Lung (tissue), 17 donors: ENCODE measurements at places on chromosomes 1 and 21. TPM values are rescaled to one million over a fixed set of nuclear protein-coding genes. Genes with fewer than 3 reads are reported as not detected.

DNA sequence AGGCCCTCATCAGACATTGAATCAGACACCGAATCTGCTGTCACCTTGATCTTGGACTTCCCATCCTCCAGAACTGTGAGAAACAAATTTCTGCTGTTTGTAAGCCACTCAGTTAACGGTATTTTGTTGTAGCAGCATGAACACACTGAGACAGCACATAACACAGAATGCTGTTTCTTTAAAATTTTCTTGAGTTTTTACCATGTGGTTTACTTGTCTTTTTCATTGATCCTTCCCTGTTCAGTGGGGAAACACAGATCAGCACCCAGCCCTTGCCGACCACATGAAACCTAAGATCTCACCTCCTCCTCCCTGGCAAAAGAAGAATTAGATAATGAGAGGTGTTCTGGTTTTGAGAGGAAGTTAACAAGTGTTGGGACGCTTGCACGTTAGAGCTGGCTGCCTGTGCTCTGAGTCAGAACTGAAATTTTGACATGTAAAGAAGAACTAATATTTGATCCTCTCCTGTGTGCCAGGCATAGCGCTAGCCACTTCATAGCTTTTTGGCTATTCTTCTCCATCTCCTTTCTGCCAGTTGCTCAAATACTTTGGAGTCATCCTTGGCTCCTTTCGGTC, 179.6 kb downstream of the DHRS3 start:
- no peak for DNase-seq

DNA sequence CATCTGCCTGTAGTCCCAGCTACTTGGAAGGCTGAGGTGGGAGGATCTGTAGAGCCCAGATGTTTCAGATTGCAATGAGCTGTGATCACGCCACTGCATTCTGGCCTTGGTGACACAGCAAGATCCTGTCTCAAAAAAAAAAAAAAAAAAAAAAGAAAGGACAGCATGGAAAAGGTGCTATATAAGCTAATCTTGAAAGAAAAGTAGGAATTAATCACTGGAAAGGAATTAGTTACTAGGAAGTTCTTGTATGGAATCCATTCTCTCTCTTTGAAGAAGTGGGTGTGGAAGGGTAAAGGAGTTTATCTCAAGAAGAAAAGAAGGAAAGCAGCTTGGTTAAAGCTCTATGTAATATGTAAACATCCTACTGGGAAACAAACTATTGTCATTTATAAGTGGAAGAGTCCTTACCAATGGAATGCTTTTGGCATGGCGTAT, 339.2 kb downstream of the DPYD start:
- DNase-seq = no peak

DNA sequence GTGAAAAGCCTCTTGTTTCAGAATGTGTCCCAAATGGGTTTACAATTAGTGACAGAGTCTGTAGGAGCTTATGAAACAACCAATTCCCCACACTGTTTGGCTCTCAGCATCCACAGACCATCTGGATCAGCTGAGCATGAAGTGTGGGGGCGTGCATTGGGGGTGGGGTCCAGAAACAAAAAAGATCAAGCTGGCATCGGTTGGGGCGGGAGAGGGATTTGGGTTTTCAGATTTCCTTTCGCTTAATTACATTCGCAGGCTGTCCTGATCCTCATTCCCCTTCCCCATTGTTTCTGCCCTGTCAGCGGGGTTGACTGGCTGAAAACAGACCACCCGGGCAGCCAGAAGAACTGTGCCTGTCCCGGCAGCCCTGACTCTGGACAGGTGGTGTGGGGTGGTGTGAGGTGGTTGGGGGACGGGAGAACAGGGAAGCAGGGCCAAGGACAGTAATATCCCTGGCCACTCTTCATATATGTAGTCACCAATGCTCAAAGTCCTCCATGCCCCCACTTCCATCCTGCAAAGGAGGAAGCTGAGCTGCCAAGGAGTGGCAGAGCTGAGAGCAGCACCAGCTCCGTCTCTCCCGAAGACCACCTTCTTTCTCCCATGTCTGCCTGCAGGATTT, 92.0 kb downstream of the IER5 start:
- peak; percentile 35 for DNase-seq

GRCh38 chr1:119822406-119822805, 11.1 kb upstream of the REG4 start:
- no peak for DNase-seq

- no peak for DNase-seq
These were observed 247.7 kb downstream of the NFIA start for GRCh38 chr1:61330018-61330417.

- DNase-seq = no peak
These were observed 32.4 kb upstream of the MGST3 start for GRCh38 chr1:165598676-165599059.

DNA sequence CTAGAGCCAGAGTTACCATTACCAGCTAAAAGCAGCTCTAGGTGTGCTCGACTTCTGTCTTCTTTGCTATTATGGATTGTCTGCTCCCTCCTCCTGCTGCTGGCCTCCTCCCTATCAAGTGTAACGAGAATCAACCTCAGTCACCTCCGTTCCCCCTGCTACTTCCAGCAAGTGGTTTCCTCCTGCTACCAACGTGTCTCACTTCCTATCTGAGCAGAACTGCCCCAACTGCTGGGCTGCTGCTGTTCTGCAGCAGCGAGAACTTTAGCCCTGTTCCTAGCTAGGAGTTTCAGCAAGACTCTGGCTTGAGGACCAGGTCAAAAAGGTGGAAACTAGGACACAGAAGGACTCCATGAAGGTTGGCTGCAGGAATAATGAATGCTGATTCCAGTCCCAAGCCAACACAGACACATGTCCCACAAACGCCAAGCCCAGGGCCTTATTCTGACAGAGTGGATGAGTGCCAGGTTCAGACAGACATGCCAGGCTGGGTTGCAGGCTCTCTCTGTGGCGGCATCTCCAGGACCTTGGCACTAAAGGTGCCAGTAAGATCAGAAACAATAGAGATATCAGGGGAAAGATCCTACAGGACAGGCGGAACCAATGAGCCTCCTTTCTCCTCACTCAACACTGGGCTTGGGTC, 46.9 kb downstream of the CD34 start:
- DNase-seq = no peak

- DNase-seq = peak; percentile 99
These were observed 15.2 kb downstream of the SLC27A3 start for GRCh38 chr1:153790313-153790965.

DNA sequence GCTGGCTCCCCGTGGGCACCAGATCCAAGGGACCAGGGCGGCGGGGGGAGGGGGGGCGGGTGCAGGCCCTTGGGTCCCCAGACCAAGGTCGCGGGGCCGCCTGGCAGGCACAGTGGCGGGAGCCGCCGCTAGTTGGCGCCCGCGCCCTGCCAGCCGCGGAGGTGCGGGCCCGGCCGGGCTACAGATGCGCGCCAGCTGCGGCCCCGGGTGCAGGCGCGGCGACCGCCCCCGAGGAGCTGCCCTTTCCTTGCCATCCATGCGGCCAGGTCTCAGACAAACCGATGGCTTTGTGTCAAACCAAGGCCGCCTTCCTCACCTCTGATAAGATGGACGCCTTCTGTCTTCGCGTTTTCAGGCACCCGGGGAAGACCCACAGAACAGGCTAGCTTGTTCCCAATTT, 2.2 kb upstream of the RUNX3 start:
- DNase-seq = no peak

GRCh38 chr1:215517441-215517891, 49.6 kb upstream of the KCTD3 start:
- no peak for DNase-seq

DNA sequence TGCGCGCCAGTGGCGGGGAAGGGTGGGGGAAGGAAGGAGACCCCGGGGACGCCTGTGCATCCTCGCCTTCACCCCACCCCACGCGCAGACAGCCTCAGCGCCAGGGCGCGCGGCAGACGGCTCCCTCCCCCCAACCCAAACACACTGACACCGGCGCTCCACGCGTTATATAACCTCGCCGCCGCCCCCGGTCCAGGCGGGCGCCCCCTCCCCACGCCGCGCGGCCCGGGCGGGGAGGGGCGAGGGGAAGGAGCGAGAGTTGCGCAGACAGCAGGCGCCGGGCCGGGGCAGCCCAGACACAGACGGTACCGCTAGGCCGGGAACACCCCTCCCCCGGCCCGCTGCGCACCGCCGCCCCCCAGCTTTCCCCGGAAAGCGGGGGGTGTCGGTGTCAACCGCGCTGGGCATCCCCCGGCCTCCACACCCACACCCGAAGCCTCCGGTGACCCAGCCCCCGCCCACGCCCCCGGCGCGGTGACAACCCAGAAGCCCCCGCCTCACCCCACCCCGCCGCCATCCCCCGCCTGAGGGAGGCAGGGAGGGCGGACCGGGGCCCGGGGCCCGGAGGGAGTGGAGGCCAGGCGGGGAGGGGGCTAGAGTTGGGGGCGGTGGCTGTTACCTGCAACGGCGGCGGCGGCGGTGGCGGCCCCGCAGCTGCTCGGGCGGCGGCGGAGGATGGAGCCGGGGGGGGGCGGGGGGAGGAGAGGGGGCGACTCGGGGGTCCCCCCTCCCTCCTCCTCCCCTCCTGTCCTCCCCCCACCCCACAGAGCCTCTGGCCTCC, 432 bp downstream of the AKT3 start:
- DNase-seq = peak; percentile 56

DNA sequence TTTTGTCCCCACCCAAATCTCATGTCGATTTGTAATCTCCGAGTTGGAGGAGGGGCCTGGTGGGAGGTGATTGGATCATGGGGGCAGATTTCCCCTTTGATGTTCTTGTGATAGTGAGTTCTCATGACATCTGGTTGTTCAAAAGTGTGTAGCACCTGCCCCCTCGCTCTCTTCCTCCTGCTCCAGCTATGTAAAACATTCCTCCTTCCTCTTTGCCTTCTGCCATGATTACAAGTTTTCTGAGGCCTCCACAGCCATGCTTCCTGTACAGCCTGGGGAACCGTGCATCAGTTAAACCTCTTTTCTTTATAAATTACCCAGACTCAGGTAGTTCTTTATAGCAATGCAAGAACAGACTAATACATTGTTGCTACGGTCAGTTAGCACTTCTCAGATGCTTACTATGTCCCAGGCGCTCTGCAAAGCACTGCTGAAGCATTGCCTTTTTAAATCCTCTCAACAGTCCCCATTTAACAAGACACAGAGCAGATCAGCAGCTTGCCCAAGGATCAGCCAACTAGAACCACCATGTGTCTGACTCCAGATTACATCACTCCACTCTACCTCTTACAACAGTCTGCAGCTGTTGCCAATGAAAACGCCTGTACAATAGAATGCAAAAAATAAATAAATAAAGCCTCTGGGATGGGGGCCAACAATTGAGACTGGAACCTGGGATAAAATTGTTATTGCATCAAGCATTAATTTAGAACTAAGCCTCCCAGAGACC, 52.4 kb upstream of the USP1 start:
- DNase-seq = peak; percentile 95

DNA sequence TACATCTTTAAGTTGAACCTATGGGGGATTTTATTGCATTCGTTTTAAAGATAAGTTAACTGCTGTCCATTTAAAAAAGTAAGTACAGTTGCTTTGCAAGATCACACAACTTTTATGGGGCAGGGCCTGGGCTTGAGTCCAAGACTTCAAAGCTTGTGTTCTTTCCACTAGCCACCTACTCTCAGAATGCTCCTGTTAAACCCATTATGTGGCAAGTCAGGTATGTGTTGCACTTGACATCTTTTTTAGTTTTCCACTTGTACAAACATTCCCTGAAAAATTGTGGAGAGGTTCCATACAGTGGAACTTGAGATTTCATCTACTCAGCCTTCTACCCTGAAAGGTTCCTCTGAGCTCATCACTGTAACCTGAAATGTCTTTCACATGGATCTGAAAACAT, 235.5 kb upstream of the SGIP1 start:
- no peak for DNase-seq

GRCh38 chr21:14244911-14245310, 29.0 kb downstream of the RBM11 start:
- DNase-seq = no peak

GRCh38 chr1:37410105-37410504, 64.3 kb upstream of the ZC3H12A start:
- DNase-seq = no peak

DNA sequence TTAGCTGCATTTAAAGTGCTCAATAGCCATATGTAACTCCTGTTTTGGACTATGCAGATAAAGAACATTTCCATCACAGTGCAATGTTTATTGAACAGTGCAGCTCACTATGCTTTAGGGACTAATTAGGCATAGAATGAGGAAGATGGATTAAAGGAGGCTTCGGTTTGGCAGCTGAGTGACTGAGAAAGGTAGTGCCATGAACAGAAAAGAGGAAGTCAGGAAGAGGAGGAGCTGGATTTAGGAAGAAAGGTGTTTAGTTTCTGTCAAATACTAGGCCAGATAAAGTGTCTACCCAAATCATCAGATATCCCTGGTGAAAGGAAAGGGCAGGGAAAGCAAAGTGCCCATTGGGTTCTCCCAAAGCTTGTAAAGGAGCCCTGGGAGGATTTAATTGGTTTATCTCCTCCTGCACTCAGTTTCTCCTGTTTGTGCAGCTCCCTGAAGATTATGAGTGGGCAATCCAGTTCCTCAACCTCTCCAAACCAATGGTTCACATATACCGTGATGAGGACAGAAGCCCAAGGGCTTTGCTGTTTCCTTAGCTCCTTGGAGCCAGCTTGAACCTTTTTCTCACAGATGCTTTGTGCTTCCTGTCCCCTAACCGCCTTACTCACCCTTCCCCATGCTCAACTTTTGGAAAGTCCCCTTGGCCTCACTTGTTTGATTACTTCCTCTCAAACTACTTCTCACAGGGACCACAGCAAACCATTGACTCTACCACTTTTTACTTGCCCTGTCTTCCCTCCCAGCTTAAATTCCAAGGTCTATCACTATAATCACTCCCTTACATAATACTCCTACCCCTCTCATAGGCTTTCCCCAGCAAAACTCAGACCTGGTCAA, 3.5 kb upstream of the RAP1A start:
- no peak for DNase-seq

- peak; percentile 63 for DNase-seq
These were observed 3.0 kb upstream of the SDE2 start for GRCh38 chr1:226001963-226002666.

Gene SCAF4
- 29.7 TPM for total RNA-seq

Gene THRAP3
- total RNA-seq = 92.8 TPM

Gene TRIM67
- not detected for total RNA-seq

Gene PCAT6
- total RNA-seq = 1.3 TPM

Gene ERO1B
- 15.3 TPM for total RNA-seq

Gene OR6N1
- 0.80 TPM for total RNA-seq
